Breast epithelium (tissue), 4 donors: ENCODE measurements at places on chromosomes 4 and X.

GRCh38 chr4:171441300-171441941, 371.8 kb upstream of the GALNTL6 start:
- no peaks in the 10 kb centered on the region for H3K27me3 ChIP-seq
- no peaks in the 10 kb centered on the region for H3K36me3 ChIP-seq
- no peak overlapping the region for H3K27ac ChIP-seq
- H3K4me1 ChIP-seq, result no peaks in the 10 kb centered on the region

DNA sequence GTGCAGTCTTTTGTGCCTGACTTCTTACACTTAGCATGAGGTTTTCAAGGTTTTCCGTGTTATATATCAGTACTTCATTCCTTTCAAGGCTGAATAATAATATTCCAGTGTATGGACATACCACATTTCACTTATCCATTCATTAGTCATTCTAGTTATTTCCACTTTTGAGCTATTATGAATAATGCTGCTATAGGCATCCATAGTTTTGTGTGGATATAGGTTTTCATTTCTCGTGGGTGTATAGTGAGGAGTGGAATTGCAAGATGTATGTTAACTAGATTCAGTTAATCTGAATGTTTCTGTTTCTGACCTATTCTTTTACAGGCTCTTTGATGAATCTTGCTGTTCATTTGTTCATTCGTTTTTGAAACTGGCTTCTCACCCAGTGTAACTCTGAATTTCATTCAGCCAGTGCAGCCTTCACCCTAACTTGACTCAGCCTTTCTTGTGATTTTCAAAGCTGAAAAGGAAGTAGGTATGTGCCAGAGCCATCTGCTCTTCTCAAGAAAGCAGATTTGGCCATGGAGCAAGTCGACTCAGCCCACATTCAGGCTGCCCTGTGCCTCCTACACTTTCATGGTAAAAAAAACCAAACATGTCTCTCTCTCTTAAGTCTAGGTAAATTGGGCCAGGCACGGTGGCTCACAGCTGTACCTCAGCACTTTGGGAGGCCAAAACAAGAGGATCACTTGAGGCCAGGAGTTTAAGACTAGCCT, 56.3 kb upstream of the NOCT start:
- no peak overlapping the region for H3K27ac ChIP-seq
- no peaks in the 10 kb centered on the region for H3K36me3 ChIP-seq
- H3K27me3 ChIP-seq, result no peaks in the 10 kb centered on the region
- DNase-seq, result no peak
- H3K4me3 ChIP-seq, result no peak overlapping the region

- H3K4me3 ChIP-seq, result no peak overlapping the region
- H3K36me3 ChIP-seq, result peaks cover 12% of the 10 kb centered on the region
- no peaks in the 10 kb centered on the region for H3K27me3 ChIP-seq
- H3K4me1 ChIP-seq, result no peaks in the 10 kb centered on the region
- DNase-seq, result no peak
- H3K27ac ChIP-seq, result no peak overlapping the region
These were observed 138.9 kb downstream of the SOWAHB start for GRCh38 chr4:76758996-76759395.

- H3K4me3 ChIP-seq, result no peak overlapping the region
- H3K27ac ChIP-seq, result no peak overlapping the region
- DNase-seq, result no peak
- H3K27me3 ChIP-seq, result no peaks in the 10 kb centered on the region
- H3K4me1 ChIP-seq, result no peaks in the 10 kb centered on the region
These were observed 701.1 kb upstream of the ATOH1 start for GRCh38 chr4:93127489-93127888.

DNA sequence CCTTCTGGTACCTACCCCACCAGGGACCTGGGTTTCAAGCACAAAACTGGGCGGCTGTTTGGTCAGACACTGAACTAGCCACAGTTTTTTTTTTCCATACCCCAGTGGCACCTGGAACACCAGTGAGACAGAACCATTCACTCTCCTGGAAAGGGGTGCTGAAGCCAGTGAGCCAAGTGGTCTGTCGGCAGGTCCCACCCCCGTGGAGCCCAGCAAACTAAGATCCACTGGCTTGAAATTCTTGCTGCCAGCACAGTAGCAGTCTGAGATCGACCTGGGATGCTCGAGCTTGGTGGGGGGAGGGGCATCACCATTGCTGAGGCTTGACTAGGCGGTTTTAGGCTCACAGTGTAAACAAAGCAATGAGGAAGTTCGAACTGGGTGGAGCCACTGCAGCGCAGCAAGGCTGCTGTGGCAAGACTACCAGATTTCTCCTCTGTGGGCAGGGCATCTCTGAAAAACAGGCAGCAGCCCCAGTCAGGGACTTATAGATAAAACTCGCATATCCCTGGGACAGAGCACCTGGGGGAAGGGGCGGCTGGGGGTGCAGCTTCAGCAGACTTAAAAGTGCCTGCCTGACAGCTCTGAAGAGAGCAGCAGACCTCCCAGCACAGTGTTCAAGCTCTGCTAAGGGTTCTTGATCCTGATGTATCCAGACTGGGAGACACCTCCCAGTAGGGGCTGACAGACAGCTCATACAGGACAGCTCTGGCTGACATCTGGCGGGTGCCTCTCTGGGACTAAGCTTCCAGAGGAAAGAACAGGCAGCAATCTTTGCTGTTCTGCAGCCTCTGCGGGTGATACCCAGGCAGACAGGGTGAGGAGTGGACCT, 223.0 kb downstream of the COX18 start:
- no peak for DNase-seq
- no peaks in the 10 kb centered on the region for H3K4me1 ChIP-seq
- H3K27me3 ChIP-seq, result no peaks in the 10 kb centered on the region
- H3K36me3 ChIP-seq, result no peaks in the 10 kb centered on the region
- no peak overlapping the region for H3K27ac ChIP-seq

DNA sequence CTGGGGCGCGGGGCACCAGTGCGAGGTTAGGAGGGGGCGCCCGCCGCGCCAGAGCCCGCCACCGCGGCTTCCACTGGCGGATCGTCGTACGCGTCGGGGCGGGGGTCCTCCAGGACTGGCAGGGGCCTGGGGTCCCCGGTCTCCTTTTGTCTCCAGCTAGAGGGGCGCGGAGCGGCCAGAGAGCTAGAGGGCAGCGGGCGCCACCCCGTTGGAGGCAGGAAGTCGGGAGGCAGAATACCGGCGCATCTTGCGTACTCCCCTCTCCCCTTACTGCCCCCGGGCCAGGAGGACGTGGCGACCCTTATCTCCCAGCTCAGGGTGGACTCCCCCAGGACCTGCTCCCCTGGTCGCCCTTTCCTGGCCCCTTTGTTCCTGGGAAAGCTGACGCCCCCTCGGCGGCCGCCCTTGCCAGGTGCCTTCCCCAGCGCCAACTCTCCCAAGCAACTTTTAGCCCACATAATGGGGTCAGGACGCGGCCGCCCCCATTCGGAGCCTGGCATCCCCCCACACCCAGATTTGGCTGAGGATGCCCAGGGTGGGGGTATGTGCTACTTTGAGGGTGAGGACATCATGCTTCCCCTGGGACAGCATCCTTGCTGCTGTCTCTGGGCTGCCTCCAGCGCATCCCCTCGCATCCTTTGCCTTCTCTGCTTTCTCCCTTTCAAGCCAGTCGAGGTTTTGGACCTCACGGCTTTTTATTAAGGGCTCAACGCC, 933 bp downstream of the CNKSR2 start:
- DNase-seq, result no peak
- H3K27me3 ChIP-seq, result no peaks in the 10 kb centered on the region
- H3K36me3 ChIP-seq, result no peaks in the 10 kb centered on the region
- no peak overlapping the region for H3K27ac ChIP-seq
- no peaks in the 10 kb centered on the region for H3K4me1 ChIP-seq

- no peak for DNase-seq
- no peaks in the 10 kb centered on the region for H3K36me3 ChIP-seq
- no peaks in the 10 kb centered on the region for H3K27me3 ChIP-seq
- H3K4me3 ChIP-seq, result no peak overlapping the region
These were observed 12.6 kb downstream of the SRD5A3 start for GRCh38 chr4:55358668-55359067.

DNA sequence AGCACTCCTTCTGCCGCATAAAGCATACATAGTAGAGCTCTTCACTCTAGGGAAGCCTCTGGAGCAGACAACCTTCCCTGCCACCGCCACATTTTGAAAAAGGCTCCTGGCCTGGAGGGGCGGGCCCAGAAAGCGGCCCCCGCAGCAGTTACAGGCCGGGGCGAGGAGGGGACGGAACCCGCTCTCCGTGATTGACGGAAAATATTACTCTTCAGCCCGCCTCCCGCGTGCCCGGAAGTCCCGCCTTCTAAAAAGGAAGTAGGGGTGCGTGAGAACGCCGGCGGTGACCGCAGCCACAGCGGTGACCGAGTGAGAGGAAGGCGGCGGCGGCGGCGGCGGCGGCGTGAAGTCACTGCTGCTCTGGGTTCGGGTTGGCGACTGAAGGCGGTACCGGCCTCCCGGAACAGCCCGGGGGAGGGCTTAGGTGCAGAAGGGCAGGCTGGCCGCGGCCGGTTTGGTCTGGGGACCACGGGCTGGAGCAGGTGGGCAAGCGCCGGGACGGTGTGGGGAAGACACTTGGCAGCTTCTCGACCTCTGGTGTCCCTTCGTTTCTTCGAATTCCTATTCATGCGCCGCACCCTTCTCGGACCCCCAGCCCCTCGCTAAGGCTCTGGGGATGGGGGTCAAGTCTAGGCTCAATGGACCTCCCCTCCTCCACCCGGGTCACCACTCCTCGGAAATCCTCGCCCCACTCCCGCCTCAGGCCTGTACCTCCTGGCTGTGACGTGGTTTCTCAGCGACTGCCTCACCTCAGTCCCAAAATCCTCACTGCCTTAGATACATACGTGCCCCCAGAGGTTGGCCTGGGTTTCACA, at the start of gene HCCS:
Gene HCCS, plus strand, starts transcription at position 296 of the 815 bp plus-strand sequence. CDS start 729 bp downstream, outside the sequence.
- no peaks in the 10 kb centered on the region for H3K36me3 ChIP-seq
- peak within 1 kb of the TSS; percentile 86 for H3K27ac ChIP-seq
- peaks cover 19% of the 10 kb centered on the region for H3K27me3 ChIP-seq
- H3K4me3 ChIP-seq, result peak within 1 kb of the TSS; percentile 65
- H3K4me1 ChIP-seq, result no peaks in the 10 kb centered on the region
- peak; percentile 71 for DNase-seq

- H3K36me3 ChIP-seq, result no peaks in the 10 kb centered on the region
- H3K4me3 ChIP-seq, result no peak overlapping the region
- no peaks in the 10 kb centered on the region for H3K4me1 ChIP-seq
- H3K27me3 ChIP-seq, result peaks cover 82% of the 10 kb centered on the region
- H3K27ac ChIP-seq, result no peak overlapping the region
- DNase-seq, result no peak
These were observed 38.6 kb downstream of the PJA1 start for GRCh38 chrX:69126642-69127041.

DNA sequence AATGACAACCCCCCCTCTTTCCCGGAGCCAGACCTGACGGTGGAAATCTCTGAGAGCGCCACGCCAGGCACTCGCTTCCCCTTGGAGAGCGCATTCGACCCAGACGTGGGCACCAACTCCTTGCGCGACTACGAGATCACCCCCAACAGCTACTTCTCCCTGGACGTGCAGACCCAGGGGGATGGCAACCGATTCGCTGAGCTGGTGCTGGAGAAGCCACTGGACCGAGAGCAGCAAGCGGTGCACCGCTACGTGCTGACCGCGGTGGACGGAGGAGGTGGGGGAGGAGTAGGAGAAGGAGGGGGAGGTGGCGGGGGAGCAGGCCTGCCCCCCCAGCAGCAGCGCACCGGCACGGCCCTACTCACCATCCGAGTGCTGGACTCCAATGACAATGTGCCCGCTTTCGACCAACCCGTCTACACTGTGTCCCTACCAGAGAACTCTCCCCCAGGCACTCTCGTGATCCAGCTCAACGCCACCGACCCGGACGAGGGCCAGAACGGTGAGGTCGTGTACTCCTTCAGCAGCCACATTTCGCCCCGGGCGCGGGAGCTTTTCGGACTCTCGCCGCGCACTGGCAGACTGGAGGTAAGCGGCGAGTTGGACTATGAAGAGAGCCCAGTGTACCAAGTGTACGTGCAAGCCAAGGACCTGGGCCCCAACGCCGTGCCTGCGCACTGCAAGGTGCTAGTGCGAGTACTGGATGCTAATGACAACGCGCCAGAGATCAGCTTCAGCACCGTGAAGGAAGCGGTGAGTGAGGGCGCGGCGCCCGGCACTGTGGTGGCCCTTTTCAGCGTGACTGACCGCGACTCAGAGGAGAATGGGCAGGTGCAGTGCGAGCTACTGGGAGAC, 1.6 kb downstream of the PCDH10 start:
- H3K4me1 ChIP-seq, result peaks cover 32% of the 10 kb centered on the region
- peak overlapping the region; percentile 29 for H3K4me3 ChIP-seq
- H3K36me3 ChIP-seq, result no peaks in the 10 kb centered on the region
- DNase-seq, result no peak

- DNase-seq, result no peak
- no peaks in the 10 kb centered on the region for H3K4me1 ChIP-seq
- H3K36me3 ChIP-seq, result no peaks in the 10 kb centered on the region
These were observed 71.1 kb upstream of the ZCCHC13 start for GRCh38 chrX:74232859-74233258.

GRCh38 chr4:73311428-73311827, 52.8 kb upstream of the ANKRD17 start:
- H3K27me3 ChIP-seq, result no peaks in the 10 kb centered on the region
- H3K4me3 ChIP-seq, result no peak overlapping the region
- H3K27ac ChIP-seq, result no peak overlapping the region
- H3K4me1 ChIP-seq, result no peaks in the 10 kb centered on the region

DNA sequence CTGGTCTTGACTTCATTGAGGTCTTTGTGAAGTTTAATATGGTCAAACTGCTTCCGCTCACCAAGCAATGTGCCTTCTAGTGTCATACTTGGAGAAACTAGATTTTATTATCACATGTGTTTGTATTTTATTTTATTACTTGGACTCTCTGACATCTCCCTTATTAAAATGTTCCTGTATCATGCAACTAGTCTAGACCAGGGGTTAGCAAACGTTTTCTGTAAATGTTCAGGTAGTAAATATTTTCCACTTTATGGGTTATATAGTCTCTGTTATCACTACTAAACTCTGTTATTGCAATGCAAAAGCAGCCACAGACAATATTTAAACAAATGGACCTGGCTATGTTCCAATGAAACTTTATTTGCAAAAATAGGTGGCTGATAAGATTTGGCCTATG, 443.8 kb downstream of the MID1IP1 start:
- no peak overlapping the region for H3K27ac ChIP-seq
- H3K36me3 ChIP-seq, result no peaks in the 10 kb centered on the region
- DNase-seq, result no peak
- H3K27me3 ChIP-seq, result no peaks in the 10 kb centered on the region

DNA sequence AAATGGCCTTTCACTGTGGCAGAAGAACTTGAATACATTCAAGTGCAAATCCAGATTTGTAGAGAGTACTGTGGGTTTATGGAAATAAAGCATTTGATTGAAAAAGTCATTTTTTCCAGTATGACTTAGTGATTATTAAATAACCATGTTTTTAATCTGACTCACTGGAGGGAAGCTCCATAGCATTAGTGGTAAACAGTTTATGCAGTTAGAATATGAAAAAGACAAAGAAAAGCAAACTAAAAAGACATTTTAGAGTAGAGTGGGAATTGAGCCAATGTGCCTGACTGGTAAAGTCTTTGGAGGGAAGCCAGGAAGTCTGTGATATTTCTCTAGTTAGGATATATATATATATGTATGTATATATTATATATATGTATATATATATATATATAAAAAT, 53.4 kb downstream of the FAT4 start:
- H3K36me3 ChIP-seq, result peaks cover 3% of the 10 kb centered on the region
- H3K27me3 ChIP-seq, result no peaks in the 10 kb centered on the region
- H3K4me3 ChIP-seq, result no peak overlapping the region
- H3K4me1 ChIP-seq, result no peaks in the 10 kb centered on the region
- DNase-seq, result no peak
- no peak overlapping the region for H3K27ac ChIP-seq
